NCI-H1417 (cell line): ENCODE measurements at places on chromosomes 7 and 10.

GRCh38 chr7:2420216-2420933, 17.0 kb downstream of the CHST12 start:
- no peak for DNase-seq

- DNase-seq: no peak
These were observed 39.2 kb downstream of the ZNF467 start for GRCh38 chr7:149733924-149734790.

DNA sequence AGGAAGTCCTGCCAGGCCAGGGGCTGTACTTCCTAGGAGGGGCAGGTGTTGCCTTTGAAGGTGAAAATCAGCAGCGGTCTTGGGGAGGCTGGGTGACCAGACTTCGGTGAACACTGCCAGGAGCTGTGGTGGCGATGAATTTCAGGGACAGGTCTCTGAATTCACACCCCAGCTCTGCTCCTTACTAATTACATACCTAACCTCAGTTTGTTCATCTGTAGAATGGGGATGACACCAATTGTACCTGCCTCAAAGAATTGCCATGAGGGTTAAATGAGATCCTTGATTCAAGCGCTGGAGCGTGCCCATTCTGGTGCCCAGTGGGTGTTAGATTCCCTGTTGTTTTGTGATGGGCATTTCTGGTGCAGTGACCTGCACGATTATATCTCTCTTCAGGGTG, 102.8 kb downstream of the TACC2 start:
- no peak for DNase-seq

DNA sequence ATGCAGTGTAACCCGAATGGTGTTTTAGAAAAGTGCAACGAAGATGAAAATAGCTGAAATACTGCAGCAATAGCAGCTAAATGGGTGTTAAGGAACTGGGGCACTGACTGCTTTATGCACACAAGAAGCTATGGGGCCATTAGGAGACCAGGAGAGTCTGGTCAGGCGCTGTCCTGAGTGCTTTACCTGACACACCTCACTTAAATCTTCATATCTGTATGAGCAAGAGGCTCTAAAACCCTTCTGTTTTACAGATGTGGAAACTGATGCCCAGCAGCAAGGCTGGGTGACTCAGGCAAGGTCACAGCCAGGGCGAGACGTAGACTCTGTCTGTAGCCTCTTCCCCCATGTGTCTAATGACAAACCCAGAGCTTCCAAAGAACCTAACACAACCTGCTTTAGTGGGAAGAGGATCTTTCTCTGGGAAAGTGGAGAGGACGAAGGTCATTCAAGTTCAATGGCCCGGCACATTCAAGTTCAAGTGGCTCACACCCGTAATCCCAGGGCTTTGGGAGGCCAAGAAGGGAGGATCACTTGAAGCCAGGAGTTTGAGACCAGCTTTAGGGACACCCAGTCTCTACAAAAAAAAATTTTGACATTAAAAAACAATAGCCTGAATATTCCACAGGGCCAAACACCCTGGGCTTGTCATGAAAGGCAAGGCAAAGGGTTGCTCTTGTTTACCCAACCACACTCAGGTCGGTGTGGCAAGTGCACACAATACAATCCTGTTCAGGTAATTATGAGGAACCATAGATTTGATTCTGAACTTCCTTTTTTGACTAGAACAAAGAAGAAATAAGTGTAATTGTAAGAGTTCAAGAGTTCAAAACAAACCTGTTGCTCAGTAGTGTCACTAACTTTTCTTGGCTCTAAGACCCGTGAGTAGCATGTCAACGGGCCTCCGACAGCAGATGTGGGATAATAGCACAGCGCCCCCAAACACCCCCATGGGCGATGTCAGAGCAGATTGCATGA, 53.7 kb upstream of the KLF6 start:
- DNase-seq: no peak

DNA sequence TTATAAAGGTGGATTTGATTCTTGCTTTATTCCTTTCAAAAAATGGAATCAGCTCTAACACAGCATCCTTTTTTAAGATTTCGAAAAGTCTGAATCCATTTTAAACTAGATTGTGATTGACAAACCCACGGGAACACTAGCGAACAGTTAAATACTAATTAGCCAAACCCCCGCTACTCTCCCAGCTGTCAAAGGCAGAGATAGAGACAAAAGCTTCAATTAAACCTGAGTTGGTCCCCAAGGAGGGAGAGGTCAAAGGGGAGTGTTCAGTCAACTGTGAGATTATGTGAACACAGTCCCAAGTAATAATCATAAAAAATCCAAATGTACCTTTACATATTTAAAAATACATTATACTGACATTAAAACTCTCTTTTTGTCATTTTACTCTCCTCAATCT, 65.7 kb upstream of the TBX20 start:
- DNase-seq: no peak

DNA sequence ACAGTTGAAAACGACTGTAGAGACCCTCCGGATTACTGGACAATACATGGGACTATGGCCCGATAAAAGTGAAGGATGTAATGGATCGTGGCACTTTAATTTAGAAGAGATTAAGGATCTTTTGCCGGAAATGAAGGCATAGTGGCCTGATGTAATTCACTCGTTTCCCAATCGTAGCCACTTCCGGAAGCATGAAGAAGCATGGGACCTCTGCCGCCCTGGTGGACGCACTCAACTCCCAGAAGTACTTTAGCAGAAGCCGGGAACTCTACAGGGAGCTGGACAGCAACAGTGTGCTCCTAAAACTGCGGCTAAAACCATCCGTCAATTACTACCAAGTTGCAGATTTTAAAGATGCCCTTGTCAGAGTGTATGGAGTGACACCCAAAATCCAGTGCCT, 59.6 kb upstream of the NUPR2 start:
- DNase-seq: no peak

DNA sequence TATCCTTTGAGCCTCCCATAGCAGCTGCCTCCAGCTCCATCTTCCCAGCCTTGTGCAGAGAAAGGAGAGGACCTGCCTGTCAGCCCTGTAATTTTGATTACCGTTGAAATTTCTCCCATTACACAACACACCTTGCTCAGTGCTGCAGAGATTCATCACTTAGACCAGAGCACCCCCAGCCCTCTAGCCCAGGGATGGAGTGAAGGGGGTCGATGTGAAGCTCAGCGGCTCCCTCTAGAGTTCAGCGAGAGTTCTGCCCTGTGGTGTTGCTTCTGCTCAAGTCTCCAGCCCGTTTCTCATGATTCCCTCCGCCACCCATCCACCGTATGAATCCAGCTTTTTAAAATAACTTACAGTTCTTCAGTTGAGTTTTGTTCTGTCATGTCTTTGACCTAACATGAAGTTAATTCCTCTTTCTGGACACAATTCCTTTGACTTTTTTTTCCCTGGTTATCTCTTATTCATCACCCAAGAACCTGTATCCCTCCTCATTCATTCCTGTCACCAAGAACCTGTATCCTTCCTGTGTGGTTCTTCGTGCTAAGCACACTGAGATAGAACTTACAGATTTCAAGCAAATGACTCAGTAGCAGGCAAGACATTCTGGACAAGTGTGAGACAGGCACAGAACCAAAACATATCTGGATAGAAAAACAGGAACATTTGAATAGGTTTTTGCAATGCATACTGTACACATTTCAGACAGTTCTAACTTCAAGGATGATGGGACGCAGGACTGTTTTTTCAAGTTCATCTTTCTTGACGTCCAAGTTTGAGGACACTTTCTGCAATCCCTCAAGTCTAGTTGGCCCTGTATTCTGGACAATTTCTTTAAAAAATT, 35.0 kb upstream of the ZNF32 start:
- peak; percentile 4 for DNase-seq

GRCh38 chr7:121575194-121575765, 179.2 kb upstream of the FAM3C start:
- peak; percentile 36 for DNase-seq

DNA sequence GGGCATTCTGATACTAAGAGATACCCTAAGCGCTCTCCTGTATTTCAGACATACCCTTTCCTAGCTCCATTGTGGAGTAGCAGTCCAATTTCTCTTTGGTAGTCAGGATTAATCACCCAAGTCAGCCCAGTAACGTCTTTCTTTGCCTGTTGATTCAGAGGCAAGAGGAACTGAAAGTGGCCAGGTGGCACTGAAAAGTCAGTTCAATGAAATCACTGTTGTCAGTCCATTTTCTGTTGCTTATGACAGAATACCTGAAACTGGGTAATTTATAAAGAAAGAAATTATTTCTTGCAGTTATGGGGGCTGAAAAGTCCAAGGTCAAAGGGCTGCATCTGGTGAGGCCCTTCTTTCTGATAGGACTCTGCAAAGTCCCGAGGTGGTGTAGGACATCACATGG, 40.2 kb downstream of the ANKRD61 start:
- no peak for DNase-seq

DNA sequence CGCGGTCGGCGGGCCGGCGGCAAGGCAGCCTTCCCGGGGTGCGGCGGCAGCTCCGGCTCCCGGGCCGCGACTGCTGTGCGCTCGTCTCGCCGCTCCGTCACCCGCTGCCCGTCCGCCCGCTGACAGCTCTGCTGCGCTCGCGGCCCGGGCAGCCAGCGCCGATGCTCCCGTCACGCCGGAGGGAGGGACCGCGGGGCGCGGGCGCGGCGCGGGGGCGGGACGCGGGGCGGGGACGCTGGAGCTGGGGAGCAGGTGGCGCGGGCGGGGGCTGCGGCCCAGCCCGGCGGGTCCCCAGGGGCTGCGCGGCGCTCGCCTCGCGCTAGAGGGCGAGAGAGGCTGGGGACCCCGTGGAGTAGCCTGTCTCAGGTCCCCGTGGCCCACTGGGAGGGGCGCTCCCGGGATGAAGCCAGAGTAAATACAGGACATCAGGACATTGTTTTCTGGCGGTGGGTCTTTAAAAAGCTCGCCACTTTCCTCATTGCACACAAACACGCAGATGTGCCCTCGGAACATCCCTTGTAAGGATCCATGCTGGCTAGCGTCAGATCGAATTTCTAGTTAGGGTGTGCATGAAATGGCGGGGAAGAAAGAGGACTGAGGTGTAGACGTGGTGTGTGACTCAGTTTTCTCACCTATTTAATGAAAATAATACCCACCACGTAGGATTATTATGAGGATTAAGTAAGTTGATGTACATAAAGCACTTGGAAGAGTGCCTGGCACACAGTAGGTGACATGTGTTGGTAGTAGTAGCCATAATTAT, at the start of gene ELAPOR2:
ELAPOR2 (minus strand) TSS at position 130 of the 763 bp plus-strand sequence. CDS start 141 bp downstream, outside the sequence.
- DNase-seq: peak; percentile 96

GRCh38 chr7:70855373-70855772, 276.6 kb upstream of the GALNT17 start:
- no peak for DNase-seq

- no peak for DNase-seq
These were observed 120.1 kb upstream of the AOAH start for GRCh38 chr7:36844374-36844773.

DNA sequence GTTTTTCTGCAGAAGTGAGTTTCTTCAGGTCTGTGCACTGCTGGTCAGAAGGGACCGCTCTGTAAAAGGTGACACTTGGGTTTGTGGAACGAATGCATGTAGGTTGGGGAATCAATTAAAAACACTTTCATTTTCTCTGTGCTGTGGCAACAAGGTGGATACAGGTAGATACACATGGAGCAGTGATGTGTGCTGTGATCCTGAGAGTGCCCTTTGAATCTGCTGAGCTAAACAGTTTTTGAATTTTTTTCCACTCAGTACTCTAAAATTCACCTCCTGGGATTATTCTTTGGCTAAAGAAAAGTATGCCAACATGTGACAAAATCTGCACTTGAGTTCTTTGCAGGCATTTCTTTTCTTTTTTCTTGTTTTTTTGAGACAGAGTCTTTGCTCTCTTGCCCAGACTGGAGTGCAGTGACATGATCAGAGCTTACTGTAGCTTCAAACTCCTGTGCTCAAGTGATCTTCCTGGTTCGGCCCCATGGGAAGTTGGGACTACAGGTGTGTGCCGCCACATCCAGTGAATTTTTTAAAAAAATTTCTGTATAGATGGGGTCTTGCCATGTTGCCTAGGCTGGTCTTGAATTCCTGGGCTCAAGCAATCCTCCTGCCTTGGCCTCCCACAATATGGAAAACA, 338.9 kb downstream of the EXOC4 start:
- no peak for DNase-seq

DNA sequence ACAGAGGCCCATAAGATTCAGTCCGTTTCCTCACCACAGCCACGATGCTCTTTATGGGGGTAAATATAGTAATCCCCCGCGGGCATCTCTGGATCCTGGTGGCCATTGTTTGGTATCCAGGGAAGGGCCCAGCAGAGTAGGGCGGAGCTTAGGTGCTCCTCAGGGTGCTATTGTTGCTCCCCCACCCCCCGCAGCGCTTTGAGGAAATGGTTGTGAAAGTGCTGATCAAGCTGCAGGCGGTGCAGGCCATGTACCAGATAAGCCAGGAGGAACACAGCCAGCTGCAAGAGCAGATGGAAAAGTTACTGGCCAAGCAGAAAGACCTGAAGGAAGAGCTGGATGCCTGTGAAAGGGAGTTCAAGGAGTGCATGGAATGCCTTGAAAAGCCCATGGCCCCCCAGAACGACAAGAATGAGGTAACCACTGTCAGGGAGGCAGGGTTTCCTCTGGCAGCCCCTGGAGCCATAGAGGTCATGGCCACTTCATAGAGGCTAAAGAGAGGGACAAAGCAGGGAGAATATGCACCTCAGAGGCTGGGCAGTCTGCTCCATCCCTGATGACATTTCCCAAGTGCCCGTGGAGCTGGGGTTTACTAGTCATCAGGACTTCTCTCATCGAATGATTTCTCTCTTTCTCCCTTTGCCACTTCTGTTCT, 17.6 kb upstream of the FLNC start:
- peak; percentile 19 for DNase-seq

GRCh38 chr10:80205477-80206276, at the start of gene ANXA11:
Gene ANXA11 (minus strand): TSS chr10:80205537. CDS start chr10:80172861, 32,676 bp downstream.
- peak; percentile 83 for DNase-seq

GRCh38 chr7:70620333-70621055, 511.4 kb upstream of the GALNT17 start:
- DNase-seq: no peak

- no peak for DNase-seq
These were observed 265.9 kb upstream of the MKLN1 start for GRCh38 chr7:131061818-131062217.

DNA sequence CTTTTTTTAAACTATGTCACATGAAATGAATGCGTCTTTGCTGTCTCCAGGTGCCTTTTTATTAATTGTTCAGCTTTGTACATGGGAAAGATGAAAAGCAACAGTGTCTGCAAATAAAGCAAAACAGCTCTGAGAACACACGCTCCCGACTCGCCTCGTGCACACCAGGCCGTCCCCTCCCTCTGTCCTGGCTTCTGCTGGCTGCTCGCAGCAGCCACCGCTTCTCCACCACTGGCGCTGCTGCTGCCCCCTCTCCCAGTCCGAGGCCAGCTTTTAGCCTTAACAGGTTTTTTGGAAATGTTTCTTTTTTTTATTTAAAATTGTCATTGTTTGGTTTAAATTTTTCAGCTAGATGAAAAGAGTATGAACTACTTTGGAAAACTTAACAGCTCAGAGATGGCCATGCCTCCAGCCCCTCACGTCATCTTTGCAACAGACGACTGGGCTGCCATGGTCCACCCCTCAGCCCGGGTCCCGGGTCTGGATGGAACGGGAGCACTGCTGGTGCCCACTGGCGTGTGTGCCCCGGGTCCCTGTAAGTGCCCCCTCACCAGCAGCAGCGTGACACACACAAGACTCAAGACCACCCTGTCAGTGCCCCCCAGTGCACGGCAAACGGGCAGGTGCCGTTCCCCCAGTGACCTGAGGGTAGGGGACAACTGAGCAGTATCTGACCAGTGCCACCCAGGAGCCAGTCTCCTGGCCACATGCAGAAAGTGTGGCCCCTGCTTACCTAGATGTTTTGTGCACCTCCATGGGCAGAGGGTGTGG, 415.6 kb upstream of the FOXK1 start:
- DNase-seq: no peak
